NCI-H524 (cell line): ENCODE measurements at places on chromosomes 2 and 18.

GRCh38 chr2:46743021-46743420 lies 172.6 kb downstream of the MCFD2 start:
- DNase-seq: no peak

DNA sequence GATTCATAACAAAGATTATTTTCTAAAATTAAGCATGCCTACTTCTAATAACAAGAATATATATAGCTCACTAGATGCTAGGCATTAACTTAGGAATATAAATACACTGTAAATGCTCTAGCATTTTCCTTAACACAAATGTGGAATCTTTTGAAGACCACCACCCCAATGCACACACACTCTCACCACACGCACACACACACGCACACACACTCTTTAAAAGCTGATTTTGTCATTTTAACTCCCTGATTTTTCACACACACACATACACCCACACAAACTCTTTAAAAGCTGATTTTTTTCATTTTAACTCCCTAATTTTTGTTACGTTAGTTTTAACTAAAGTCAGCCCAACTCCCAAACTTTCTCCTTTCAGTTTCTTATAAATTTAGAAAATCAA lies 3.0 kb downstream of the COL5A2 start:
- DNase-seq: no peak

- no peak for DNase-seq
These were observed 349.2 kb upstream of the ID2 start for GRCh38 chr2:8332646-8333045.

GRCh38 chr2:96470636-96471035 lies 34.5 kb downstream of the NEURL3 start:
- no peak for DNase-seq

- no peak for DNase-seq
These were observed 46.9 kb downstream of the MAL start for GRCh38 chr2:95072424-95072823.

GRCh38 chr2:46779447-46779941 lies 136.1 kb downstream of the MCFD2 start:
- no peak for DNase-seq

DNA sequence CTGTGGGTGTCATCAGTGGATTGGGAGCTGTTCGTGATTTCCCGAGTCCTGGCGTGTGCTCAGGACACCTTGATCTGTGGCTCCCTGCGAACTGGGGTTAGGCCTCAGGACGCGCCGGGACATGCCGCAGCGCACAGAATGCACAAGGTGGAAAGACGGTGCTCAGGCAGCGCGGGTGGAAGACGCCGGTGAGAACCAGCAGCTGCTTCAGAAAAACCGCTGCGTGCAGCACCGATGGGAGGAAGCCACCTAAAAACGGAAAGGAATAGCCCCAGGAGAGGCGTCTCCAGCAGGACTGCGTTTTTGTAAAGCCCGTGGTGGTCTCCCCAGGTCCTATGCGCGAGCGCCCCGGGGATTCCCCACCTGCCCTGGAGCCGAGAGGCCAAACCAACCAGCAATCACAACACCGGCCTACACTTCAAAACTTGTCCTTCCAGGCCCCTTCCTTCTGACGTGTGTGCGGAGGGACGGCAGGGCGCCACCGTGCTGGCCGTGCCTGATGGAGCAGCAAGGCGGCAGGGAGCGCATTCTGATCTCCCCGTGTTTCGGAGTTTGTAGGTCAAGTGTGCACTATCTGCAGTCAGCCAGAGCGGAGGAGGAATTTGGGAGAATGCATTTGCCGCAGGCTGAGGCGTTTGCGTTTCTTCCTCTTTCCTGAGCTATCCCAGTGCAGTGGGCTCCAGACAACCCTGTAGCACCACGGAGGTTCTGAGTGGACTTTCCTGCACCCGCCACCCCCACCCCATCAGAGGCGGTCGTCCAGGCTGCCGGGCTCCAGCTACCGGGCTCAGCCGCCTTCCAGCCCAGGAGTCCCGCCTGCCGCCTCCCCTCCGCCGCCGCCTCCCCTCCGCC lies 32.2 kb downstream of the RTP5 start:
- DNase-seq: peak; percentile 34

GRCh38 chr18:9184998-9185613 lies 48.5 kb downstream of the ANKRD12 start:
- no peak for DNase-seq

- no peak for DNase-seq
These were observed 40.2 kb upstream of the ZNF638 start for GRCh38 chr2:71291398-71291797.

DNA sequence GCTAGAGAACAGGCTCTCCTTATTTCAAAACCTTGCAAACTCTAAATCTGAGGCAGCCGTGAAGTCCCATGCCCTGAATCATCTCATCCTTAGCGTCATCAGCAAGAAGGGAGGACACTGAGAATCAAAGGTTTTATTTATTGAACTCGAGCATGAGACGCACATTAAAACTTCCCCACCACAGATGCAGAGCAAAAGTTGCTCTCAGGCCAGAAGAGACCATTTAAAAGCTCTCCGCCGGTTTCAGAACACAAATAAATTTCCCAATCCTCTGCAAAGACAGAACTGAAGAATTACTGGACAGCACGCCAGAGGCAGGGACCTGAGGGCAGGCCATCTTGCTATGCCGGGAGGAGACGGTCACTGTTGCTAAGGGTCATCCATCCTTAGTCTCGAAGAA lies 1.3 kb downstream of the AMMECR1L start:
- no peak for DNase-seq

GRCh38 chr2:38771632-38772031 lies 6.4 kb upstream of the GEMIN6 start:
- no peak for DNase-seq

DNA sequence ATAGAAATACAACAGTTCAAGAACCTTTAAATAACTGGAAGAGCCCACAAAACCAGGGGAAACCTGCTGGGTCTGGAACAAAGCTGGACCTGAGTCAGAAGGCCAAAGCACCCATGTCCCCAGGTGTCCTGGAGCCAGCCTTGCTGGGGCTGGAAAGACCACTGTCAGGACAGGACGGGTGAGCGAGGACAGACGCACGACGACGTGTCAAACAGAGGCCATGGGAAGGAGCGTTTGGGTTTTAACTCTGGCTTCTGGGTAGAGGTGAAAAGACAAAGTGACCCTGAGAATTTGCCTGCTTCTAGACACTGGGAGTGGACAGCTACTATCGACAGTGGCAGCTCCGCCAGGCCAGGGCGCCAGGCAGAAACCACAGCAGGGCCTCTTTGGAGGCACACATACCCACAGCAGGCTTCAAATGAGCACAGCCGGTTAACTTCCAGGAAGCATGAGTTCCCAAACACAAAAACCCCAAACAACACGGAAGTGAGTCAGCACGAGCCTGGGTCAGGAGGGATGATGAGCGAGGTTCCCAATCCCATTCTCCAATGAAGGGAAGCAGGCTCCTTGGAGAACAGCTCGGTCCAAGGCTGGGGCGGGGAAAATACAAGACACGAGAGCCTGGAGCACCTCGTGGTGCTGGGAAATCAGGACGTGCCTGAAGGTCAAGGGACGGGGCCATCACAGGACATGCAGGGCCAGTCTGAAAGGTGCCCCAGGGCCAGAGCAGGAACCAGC lies 208.0 kb downstream of the TWIST2 start:
- DNase-seq: no peak

DNA sequence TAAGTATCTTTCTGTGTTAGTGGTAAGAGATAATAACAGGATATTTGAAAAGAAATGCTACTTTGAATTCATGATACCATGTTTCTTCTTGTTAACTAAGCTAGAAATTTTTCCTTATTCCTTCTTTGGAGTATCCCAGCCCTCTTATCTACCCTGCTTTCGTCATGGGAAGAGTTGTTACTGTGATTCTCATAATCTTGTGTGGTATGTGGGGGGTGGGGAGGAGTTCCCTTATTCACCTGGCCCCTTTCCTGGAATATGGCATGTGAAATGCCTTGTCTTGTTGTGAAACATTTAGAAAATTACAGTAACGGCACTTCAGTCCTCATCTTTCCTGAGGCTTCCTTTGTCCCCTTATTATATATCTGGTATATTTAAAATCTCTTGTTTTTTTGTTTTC lies 129.9 kb downstream of the NCOA1 start:
- DNase-seq: no peak

GRCh38 chr18:26227051-26227670 lies 916 bp downstream of the TAF4B start:
- no peak for DNase-seq

GRCh38 chr18:12593866-12594265 lies 64.0 kb downstream of the SPIRE1 start:
- DNase-seq: no peak

DNA sequence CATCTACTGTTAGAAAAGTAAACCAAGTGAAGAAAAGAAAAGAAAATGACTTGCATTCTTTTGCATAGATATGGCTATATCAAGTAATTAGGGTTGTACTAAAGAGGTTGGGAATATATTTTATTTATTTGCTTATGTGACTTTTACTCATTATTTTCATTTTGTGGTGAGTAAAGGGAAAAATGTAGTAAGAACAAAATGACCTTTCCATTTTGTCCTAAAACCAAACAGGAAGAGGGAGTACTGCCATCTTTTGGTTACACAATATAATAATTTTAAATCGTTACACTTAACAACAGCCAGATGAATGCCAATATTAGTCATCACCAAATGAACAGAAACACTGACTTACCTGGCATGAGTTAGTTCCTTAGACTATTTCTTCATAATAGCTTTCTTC lies 47.3 kb upstream of the NDUFV2 start:
- peak; percentile 28 for DNase-seq

GRCh38 chr2:224709301-224709700 lies 6.9 kb downstream of the CCDC195 start:
- DNase-seq: no peak

- no peak for DNase-seq
These were observed 139.5 kb downstream of the LRRC30 start for GRCh38 chr18:7370375-7370774.

GRCh38 chr18:29377346-29377745 lies 1200.4 kb upstream of the CDH2 start:
- no peak for DNase-seq

GRCh38 chr2:103739186-103739585 lies 977.4 kb downstream of the TMEM182 start:
- DNase-seq: no peak
